Astrocyte of the spinal cord (primary cell): ENCODE measurements at places on chromosomes 2 and 18.

GRCh38 chr2:55922291-55922907 is 1.2 kb downstream of the EFEMP1 start:
- DNase-seq, result peak; percentile 50

DNA sequence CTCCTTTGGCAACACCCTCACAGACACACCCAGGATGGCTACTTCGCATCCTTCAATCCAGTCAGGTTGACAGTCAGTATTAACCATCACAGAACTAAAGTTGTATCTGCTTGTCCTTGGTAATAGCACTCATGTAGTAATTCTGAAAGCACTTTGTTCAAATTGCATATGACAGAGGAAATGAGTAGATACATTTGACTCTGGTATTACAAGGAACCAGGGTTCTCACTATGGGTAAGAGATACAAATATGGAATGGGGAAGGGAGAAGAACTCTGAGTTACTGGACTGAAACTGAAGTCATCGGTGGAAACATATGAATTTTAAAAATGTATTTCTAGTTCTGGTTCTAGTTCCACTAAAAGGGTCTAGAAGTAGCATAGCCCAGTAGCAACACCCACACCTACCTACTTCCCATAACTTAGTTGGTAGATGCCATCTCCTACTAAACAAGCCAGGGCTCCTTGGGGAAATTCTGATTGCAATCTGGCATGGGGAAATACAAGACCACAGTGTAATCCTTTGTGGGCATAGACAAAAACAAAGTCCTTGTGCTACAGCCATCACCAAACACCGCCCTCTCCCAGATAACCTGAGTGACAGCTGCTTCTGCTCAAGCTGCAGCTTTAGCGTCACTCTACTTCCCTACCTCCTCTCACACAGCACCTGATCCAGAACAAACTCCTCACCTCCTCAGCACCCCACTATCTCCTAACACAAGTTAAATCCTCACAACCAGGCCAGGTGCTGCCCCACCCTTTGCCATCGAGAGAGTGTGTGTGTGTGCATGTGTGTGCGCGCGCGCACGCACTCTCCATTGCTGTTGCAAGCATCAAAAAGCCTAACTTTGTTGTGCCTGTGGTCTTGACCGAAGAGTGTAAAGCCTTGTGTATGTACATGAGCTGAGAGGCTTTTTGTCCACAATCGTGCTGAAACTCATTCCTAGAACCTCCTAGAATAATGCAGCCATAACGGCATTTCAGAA is 31.4 kb upstream of the CD226 start:
- no peak for DNase-seq

DNA sequence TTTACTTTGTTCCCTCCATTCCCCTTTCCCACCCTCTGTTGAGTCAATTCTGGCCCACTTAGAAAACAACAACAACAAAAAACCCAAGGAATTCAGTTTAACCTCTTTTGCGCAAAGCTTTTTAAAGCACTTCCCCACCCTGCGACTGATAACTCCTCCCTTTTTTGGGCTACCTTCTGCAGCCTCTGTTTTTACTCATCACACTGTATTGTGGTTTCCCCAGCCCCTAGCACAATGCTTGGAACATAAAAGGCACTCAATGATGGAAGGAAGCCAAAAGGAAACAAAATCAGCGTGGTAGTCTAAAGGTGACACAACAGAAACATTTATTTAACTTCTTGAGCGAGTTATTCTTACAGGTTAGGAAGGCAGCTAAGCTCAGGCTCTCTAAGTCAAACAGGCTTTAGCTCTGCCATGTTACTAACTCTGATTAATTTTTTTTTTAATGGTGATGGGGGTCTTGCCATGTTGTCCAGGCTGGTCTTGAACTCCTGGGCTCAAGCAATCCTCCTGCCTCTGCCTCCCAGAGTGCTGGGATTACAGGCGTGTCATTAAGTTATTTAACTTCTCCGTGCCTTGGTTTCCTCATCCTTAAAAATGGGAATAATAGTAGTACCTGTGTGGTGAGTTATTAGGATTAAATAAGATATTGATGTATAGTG is 1.3 kb downstream of the CEP68 start:
- peak; percentile 50 for DNase-seq

DNA sequence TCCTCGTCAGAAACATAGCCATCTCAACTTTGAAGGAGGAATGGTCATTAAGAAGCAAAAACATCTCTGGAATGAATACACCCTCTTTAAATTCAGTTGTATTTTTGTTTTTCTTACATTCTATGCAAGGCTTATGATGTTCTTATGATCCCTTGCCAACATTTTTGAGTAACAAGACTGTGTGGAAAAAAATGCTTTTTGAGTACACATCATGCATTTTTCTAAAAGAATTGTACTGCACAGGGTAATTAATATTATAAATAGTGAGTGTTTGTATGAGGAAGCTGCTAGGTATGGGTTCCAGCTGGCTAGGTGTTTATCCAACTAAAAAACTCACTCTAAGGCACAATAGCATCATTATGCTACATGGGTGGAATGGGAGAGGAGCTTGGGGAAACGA is 59.0 kb upstream of the SPATS2L start:
- DNase-seq, result peak; percentile 57

- DNase-seq, result no peak
Measured at GRCh38 chr2:128636802-128637147, 318.1 kb upstream of the HS6ST1 start.

- no peak for DNase-seq
Measured at GRCh38 chr2:133411857-133412256, 156.4 kb downstream of the NCKAP5 start.

GRCh38 chr2:148926291-148926961 is 51.4 kb downstream of the KIF5C start:
- peak; percentile 42 for DNase-seq

DNA sequence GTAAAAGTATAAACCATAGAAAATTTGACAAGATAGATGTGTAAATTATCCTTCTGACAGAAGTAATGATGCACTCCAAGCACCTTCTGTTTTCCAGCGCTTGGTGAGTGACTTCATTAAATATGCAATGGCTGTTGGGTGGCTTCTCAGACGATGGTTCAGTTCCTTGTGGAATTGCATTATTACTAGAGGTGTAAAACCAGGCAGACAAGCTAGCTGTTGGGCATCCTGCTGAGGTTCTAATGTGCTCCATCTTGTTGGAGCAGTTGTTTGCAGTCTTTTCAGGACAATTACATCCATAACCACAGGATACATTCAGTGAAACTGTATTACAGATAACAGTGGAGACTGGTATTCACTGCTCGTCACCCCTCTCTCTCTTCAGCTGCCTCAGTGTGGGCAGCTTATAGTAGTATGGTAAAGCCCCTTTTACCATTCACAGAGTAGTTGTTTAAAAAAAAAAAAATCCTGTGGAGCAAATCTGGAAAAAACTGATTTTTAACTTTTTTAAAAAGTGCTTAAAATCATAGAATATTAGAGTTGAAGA is 143.5 kb downstream of the AGPS start:
- no peak for DNase-seq

GRCh38 chr2:239979243-239980023 is 45.7 kb downstream of the NDUFA10 start:
- peak; percentile 38 for DNase-seq

DNA sequence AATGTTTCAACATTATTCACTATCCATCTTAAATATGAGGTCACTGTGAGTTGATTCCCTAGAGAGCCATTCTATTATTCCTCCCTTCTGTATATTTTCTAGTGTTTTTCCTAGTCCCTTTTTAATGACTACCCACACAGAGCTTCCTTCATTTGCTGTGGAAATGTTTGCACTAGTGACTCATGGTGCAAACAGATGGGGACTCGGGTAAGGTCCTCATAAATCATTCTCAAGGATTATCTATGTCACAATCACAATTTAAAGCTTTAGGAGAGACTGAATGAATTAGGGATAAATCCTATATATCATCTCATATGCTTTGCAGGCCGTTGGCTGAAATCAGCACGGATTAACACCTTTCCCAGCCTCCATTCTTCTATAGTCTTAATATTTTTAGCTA is 159.6 kb downstream of the DCC start:
- no peak for DNase-seq

DNA sequence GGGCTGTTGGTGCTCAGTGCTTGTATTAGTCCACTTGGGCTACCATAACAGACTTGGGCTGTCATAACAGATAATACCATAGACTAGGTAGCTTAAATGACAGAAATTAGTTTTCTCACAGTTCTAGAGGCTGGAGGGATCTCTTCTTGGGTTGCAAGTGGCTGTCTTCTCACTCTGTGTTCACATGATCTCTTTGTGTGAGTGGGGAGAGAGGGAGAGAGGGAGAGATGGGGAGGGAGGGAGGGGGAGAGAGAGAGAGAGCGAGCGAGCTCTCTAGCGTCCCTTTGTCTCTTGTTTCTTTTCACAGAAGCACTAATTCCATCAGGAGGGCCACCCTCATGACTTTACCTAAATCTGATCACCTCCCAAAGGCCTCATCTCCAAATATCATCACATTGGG is 4.5 kb upstream of the XRCC5 start:
- no peak for DNase-seq

DNA sequence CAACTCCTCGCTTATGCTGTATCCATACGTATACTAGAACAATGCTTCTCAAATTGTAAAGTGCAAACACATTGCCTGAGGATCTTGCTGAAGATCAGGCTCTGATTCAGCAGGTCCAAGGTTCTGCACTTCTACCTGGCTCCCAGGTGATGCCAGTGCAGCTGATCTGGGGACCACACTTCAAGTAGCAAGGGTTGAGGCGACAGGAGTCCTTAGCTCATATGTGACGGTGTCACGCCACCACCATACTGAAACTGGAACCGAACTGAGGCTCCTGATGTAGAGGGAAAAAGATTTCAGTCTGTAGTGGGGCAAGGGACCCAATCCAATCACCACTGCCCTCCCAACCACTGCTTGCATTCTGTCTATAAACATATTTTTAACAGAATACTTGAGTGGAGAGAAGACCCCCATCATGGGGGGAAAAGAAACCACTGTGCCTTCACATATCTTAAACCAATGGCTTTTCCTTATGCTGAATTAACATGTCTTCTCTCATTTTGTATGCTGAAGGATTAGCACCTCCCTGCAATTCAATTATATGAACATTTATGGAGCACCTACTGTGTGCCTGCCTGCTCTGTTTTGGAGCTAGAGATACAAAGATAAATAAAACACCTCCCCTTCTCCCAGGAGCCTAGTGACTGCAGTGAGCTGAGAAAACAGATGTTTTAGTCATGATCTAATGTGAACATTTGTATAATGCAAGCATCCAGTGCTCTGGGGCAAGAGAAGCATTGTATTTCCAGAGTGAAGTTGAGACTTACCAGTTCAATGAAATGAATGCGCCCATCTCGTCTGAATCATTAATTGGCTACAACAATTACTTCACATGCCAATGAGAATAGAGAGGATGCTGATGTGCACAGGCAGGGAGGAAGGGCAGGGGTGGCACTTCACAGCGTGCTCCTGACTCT is 6.6 kb upstream of the ASAP2 start:
- DNase-seq, result peak; percentile 50

DNA sequence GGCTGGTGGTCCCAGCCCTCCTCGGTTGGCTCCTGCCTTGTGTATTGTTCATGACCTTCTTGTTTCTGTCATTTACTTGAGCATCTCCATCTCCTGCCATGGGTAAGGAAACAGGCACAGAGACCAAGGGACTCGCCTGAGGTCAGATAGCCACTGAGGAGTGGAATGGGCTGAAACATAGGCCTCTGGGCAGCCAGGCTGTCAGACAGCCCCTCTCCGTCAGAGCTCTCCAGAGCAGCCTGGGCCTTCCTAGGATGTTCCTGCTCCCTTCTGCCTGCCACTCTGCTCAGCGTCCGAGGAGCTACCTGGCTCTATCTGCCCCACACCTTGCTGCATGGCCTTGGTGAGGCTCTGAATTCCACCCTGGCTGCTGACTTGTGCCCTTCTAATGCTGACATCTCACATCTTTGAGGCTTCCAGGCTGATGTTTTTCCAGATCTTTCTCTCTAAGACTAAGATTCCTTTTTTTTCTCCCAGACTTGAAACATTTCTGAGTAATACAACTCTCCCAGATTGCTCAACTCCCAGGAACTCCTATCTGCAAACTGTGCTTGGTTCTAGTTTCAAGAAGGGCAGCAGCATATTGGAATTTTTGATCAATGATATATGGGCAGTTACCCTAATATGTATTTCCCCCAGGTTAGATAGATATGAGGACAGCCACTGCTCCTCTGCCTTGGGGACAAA is 67.7 kb downstream of the MCFD2 start:
- DNase-seq, result peak; percentile 70

DNA sequence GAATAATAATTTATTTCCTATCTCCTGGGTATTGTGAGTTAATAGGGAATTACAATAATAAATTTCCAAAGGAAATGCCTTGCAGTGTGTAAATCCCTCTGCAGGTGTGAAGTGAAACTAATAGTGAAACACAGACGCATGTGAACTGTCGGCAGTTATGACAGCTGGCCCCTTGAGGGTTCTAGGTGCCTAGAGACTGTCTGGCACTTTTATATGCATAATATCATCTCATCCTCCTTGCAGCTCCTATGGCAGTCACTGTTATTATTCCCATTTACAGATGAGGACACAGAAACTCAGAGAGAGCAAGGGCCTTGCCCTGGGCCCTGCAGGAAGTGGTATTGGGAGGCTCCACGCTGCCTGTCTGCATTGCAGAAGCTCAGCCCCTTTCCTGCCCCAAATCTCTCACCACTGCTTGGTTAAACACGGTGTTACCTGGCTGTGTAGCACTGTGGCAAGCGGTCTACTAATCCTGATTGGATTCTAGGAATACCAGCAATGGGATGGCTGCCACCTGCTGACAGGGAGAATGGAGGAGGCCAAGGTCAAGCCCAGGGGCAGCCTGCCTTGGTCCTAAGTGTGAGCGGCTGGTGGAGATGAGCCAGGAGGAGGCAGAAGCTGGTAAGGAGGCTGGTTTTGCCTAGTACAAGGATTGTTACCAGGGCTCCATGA is 32.8 kb upstream of the ACKR3 start:
- no peak for DNase-seq

DNA sequence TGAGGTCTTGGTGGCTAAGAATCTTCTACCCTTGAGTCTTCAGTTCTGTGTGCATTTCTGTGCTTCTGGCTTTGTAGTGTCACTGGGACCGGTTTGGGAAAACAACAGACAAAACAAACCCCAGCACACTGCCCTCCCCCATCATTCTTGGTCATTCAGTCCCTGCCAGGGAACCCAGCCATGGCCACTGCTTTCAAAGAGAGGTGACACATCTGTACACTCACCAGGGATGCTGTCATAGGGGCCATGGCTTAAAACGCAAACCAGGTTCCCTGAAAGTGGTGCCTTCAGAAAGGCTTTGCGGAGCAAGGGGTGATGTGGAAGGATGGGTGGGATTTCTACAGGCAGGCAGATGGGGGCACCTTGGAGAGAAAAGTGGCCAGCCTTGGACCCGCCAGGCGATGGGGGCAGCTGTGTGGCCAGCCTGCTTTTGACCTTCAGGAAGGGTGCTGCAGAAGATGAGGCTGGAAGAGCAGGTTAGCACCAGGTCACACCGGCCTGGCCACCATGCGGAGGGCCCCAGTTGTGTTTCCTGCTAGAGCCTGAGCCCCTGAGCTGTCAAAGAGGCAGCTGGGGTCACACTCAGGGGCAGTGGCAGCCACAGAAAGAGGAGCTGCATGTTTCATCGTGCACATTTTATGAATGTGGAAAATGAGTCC is 101.3 kb downstream of the INHBB start:
- DNase-seq, result no peak

GRCh38 chr2:149064856-149065630 is 26.5 kb downstream of the LYPD6B start:
- DNase-seq, result peak; percentile 18
